NCI-H524 treated with DMSO at 0.1 percent for 48 hours (cell line): ENCODE measurements at places on chromosomes 13 and 19.

GRCh38 chr13:41639955-41640780, 182.8 kb downstream of the RGCC start:
- DNase-seq: no peak

DNA sequence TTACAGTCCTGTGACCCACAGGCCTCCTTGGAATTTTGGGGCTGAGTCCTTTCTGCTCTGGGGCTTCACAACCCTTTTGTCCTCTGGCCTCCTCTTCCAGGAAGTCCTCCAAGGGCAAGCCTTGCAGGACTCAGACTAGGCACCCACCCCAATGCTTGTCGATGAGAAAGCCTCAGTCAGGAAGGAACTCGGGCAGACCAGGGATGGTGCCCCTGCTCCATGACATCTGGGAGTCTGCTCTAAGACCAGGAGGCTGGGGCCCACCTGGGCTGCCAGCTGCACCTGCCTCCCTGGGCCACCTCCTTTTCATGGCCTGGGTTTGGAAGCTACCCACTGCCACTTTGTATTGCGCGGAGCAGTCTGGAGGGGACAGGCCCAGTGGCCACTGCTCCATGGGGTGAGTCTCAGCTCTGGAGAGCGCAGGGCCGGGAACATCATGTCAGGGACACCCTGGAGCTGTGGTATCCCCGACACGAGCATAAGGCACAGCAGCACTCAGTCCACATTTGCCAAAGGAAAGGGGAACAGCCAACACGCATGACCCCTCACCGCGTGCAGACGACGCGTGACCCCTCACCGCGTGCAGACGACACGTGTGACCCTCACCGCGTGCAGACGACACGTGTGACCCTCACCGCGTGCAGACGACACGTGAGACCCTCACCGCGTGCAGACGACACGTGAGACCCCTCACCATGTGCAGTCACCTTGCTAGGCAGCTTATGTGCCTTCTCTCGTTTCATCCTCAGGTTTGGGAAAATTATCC, 10.8 kb downstream of the C2CD4C start:
- DNase-seq: no peak

GRCh38 chr13:78659732-78660494, 958 bp upstream of the OBI1 start:
- no peak for DNase-seq

DNA sequence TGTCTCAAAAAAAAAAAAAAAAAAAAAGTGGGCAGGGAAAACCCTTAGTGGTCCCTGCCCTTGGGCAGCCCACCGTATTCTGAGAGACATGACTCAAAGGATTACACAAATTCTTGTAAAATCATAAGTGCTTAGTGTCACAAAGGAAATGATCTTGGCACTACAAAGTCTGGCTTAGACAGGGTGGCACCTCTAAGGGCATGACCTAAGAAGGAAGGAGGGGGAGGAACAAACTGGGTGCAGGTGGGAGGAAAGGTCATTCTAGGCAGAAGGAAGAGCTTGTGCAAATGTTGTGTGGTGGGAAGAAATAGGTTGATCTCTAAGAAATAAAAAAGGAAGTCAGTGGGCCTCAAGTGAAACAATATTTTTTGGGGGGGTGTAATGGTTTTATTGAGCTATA, 10.4 kb downstream of the PNPLA6 start:
- DNase-seq: no peak
